ENCODE measurements at places on chromosomes 3 and 15. TPM values are rescaled to one million over a fixed set of nuclear protein-coding genes. Genes with fewer than 3 reads are reported as not detected.

Gene CADM2
- total RNA-seq = 0.22 TPM

Gene PARP15
- 0.11 TPM for total RNA-seq

Gene ATP8B4
- total RNA-seq = 1.5 TPM

Gene TNK2
- 12.2 TPM for total RNA-seq

Gene SLC24A5
- total RNA-seq = not detected

Gene RASGRF1
- total RNA-seq = 0.98 TPM

Measured in dermis lymphatic vessel endothelial cell (primary cell).